ENCODE measurements at places on chromosomes 2 and 18.

GRCh38 chr2:158893026-158893425, 75.4 kb upstream of the TANC1 start:
- no peak for DNase-seq

- DNase-seq = no peak
Measured at GRCh38 chr2:20362701-20363435, 12.2 kb upstream of the PUM2 start.

DNA sequence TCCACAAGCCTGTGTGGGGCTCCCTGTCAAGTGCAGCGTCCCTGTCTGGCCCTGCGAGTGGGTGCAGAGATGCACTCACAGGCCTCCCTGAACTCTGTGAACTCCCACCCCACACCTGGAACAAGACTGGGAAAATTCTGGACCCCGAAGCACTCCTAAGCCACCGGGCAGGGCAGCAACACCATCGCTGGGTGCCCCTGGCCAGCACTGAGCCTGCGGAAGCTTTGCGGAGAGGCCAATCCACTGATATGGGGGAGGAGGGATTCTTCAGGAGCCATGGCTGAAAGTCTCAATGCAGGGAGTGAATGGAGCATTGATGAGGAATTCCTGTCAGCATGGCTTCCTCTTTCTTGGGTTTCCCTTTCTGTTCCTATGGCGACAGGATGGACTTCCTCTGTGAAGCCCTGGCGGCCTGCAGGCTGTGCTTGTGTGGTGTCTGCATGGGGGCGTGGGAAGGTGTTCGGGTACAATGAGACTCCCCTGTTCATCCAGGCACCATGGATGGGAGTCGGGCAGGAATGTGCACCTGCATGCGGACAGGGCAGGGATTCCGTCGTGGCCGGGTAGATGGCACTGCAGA, 15.1 kb downstream of the TRIB2 start:
- DNase-seq = no peak

GRCh38 chr2:215396595-215397313, 39.1 kb downstream of the FN1 start:
- no peak for DNase-seq

DNA sequence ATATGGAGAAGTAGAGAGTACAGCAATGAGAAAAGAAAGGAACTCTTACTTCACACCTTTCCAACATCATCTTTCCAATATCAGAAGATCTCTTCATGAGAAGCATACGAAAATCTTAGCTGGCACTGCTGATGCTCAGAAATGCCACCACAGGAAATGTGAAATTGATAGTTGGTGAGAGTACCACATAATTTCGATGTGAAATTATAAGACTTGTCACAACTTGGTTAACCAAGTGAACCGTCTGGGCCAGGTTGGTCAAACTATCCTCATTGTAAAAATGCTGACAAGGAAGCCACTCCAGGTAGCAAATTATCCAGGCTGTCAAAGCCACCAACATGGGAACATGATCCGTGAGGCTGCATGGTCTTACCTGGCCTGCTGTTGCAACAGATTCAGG, 66.5 kb downstream of the EPG5 start:
- no peak for DNase-seq

DNA sequence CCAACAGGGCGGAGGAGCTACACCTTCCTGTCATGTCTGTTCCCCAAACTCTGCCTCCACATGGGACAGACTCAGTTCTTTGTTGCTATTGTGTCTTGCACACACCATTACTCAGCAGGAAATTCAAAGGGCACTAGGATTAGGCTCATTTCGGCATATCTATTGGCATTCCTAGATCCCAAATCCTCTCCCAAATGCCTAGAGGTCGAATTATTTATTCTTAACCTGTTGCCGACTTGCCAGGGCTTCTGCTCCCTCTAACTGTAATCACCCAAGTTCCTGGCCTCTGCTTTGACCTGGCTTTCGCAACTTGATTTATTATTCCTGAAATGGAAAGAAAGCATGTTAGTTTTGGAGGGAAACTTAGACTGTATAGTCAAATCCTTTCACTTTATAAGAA, 67.8 kb upstream of the ST6GAL2 start:
- no peak for DNase-seq

- DNase-seq = no peak
Measured at GRCh38 chr2:156986339-156986988, 271.0 kb upstream of the GALNT5 start.

GRCh38 chr18:23068570-23069310, 66.5 kb upstream of the CABLES1 start:
- no peak for DNase-seq

DNA sequence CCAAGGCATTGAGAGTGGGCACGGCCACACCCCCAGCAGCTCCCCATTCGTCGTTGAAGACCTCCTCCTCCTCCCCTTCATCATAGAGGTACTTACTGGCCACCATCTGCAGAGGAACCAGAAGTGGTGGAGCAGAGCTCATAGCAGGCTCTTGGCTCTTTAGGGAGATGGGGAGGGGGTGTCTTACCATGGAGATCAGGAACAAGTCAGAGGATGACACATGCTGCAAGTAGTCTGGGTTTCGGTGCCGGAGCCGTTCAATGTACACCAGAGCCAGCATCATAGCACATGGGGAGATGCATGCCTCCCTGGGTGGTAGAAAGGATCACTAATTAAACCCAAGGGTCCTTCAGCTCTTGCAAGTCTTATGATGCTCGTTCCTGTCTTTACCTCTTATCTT, 1.9 kb downstream of the CNPPD1 start:
- DNase-seq = no peak

DNA sequence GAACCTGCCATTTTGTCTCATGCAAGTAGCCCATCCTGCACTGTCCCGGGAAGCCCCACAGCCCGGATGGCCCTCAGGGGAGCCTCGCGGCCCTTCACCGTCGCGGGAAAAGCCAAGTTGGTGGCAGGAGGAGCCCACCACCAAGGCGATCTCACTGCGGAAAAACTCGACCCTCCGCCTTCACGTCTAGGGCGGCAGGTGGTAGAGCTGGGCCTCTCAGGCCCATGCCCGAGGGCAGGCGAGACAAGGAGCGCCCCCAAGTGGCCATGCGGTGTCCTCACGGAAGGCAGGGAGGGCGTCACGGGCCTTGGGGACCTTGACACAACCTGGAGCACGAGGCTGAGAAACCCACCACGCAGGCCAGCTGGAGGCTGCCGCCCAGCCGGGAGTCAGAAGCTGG, 34.8 kb upstream of the SKA1 start:
- DNase-seq = no peak

DNA sequence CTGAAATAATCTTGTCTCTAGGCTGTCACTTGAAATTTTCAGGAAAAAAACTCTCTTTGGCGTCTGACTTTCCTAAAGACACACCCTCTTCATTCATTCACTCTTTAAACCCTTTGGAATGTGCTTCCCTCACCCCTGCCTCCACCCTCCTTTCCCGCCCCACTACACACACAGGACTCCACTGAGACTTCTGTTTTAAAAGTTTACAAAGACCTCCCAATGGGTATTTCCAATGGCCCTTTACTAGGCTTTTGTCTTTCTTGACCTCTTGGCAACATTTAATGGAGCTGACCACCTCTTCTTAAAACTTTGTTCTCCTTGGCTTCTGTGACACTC, 96.1 kb downstream of the RBMS1 start:
- no peak for DNase-seq

DNA sequence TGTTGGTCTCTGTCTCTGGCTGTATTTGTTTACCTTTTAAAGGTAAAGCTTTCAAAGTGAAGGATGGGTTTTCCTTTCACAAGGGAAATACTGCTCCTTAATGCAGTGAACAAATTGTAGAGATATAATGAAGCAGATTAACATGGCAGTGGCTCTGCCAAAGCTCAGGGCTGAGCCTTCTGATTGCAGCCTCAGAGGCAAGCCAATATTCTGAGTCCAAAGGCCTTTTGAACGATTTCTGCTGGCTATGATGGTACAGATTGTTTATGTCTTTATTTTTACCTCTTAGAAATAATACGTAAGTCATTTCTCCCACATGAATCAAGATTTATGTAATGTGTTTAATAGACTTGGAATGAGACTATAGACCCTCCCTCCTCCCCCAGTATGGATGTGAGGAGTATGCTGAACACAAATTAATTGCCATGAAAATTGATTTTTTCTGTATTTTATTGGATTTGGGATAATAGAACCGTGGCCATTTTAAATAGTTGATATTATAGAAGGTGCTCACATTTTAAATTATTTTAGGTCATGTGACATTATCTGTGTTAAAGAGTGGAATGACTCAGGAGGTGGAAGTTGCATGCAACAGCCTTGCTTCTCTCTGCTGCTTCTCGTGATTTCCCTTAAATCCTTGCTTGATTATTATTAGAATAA, 772 bp downstream of the SCN2A start:
- no peak for DNase-seq

DNA sequence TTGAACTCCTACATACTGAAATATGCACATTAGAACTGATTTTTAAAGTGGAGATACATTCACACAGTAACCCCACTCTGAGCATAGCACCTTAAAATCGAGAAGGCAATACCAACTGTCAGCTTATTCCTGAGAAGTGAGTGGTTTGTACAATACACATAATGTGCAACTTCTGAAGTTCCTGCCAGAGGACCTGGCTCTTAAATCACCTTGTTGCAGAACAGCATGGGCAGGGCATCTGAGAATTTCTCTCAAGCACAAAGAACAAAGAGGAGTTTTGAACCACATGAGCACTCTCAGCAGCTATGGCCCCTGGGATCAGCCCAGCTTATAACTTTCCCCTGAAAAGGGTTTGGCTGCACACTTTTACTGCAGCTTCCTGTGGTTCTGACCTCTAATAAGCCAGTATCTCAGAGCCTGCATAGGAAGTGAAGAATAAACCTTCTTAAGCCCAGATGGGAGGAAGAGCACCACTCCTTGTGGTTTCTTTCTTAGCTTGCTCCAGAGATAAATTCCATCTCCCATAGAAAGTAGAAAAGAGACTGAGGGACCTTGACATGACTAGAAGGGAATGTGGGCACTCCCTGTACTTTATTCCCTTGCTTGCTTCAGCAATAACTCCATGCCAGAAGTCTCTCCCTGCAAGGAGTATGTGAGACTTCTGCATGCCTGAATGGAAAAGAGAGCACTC, 862.3 kb downstream of the SUCLG1 start:
- no peak for DNase-seq

- no peak for DNase-seq
Measured at GRCh38 chr2:11877764-11878163, 131.3 kb downstream of the LPIN1 start.

- no peak for DNase-seq
Measured at GRCh38 chr2:118738106-118738505, 109.3 kb downstream of the EN1 start.

- peak; percentile 99 for DNase-seq
Measured at GRCh38 chr2:210171309-210172218, at the start of gene KANSL1L. Gene KANSL1L (minus strand): TSS chr2:210171409. CDS start chr2:210154582, 16,827 bp downstream.

DNA sequence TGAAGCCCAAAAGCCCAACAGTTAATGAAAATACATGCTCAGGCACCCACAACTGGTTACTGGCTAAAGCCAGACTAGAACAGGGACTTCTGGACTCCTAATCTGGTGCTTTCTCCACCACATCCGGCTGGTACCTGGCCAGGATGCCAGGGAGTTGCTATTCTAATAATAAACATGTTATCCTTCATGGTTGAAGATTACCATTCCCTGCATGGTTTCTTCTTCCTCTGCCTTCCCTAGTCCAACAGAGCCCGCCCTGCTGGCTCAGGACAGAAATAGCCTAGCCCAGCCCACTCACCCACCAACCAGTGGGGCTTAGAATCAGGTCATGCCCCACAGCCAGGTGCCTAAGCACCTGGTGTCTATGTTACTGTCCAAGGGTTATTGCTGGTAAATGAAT, 184.2 kb downstream of the TMEM247 start:
- no peak for DNase-seq

DNA sequence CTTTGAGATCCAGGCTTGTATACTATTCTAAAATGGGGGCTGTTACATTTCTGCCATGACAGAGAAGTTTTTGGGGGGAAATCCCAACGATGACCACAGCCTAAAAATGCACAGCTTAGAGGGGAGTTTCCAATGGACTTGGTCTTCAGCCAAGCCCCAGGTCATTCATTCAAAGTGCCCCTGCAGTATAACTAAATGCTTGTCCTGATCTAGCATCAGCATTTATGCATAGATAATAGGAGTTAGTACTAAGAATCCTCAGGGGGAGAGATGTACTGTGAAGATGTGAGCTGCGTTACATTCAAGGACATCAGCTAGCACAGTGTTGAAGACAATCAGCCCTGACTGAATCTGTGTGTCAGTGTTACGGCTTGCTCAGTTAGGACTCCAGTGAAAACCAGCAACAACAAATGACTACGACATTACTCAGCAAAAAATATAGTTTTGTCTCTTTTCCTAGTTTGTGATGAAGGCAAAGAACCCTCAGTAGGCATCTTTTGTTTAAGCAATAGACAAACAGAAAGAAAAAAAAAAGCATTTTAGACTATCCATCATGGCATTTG, 160.9 kb downstream of the ZEB2 start:
- no peak for DNase-seq

DNA sequence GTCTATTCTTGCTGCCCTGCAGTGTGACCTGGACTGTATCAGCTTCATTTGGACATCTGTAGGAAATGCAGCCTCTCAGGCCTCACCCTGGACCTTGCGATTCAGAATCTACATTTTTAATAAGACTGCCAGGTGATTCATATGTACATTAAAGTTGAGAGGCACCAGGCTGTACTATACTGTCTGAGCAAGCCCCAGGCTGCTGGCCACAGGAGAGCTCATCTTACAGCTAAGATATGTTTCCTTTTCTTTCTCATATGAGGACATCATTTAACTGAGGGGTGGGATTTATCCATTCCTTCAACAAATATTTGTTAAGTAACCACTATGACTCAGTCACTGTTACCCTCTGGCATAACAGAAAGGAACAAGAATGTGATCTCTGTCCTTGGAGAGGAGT, 78.2 kb upstream of the GCFC2 start:
- no peak for DNase-seq

- no peak for DNase-seq
Measured at GRCh38 chr18:39296293-39296888, 1730.8 kb upstream of the CELF4 start.

DNA sequence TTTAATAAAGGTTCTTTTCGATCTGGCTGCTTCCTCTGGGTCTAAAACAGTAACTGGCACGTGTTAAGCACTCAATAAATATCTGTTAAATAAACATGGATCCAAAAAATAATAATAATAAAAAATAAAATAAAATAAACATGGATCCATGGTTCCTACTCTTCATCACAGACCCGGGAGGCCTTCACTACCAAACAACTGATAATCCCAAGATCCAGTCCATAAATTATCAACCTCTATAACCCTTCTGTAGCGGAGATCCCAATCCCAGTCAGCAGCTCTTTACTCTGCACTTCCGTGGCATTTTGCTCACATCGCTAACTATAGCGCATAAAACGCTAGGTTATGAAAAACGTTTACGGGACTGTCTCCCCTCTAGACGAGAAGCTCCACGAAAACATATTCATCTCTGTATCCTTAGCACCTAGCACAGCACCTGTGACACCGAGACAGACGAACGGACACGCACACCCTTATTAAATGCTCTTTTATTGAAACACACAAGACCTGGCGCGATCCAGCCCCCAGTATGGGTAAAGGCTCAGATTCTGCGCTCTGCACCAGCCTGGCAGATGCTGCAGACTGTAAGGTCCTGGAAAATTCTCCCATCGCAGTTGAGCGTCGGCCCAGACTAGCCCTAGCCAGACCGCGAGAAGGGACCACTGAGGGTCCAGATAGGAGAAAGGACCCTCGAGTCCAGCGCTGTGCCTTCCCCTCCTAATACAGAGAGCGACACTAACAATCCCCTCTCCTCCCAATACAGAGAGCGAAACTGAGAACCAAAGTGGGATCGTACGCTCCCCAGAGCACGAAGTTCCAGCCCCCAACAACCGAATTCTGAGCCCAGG, 770 bp downstream of the NBAS start:
- peak; percentile 54 for DNase-seq

GRCh38 chr18:50312296-50313030, 25.0 kb upstream of the CXXC1 start:
- DNase-seq = no peak

Data from liver (tissue), 10 donors.